ENCODE measurements at places on chromosomes 2 and 18. TPM values are rescaled to one million over a fixed set of nuclear protein-coding genes. Genes with fewer than 3 reads are reported as not detected.

GNLY gene
- total RNA-seq: 2.1 TPM

SERPINB10 gene
- 0.14 TPM for total RNA-seq

SETBP1 gene
- 3.9 TPM for total RNA-seq

NEURL3 gene
- not detected for total RNA-seq

ST8SIA5 gene
- not detected for total RNA-seq

PJVK gene
- 2.8 TPM for total RNA-seq

VWC2L gene
- not detected for total RNA-seq

TEX261 gene
- 87.2 TPM for total RNA-seq

ATP6V1C2 gene
- total RNA-seq: not detected

CD8A gene
- total RNA-seq: 356 TPM

DSG1 gene
- not detected for total RNA-seq

ACOXL gene
- not detected for total RNA-seq

IL1R1 gene
- total RNA-seq: 0.70 TPM

COLEC11 gene
- 0.86 TPM for total RNA-seq

SOS1 gene
- 36.3 TPM for total RNA-seq

MAP3K19 gene
- not detected for total RNA-seq

SMAD2 gene
- total RNA-seq: 105 TPM

RNF125 gene
- 11.6 TPM for total RNA-seq

TMEM237 gene
- 18.5 TPM for total RNA-seq

CMPK2 gene
- 13.2 TPM for total RNA-seq

SNRNP200 gene
- 202 TPM for total RNA-seq

TXNDC2 gene
- total RNA-seq: not detected

LCT gene
- 0.31 TPM for total RNA-seq

CHRNG gene
- total RNA-seq: not detected

GPR55 gene
- total RNA-seq: 20.4 TPM

ADGRF3 gene
- 4.4 TPM for total RNA-seq

RPRM gene
- 0.14 TPM for total RNA-seq

TEKT4 gene
- total RNA-seq: not detected

SULT1C4 gene
- total RNA-seq: not detected

HJURP gene
- total RNA-seq: 68.4 TPM

UNC80 gene
- total RNA-seq: not detected

ANKRD62 gene
- not detected for total RNA-seq

OXER1 gene
- not detected for total RNA-seq

GALNT5 gene
- total RNA-seq: not detected

SLC5A7 gene
- not detected for total RNA-seq

MARCHF4 gene
- not detected for total RNA-seq

HRH4 gene
- total RNA-seq: not detected

ROCK1 gene
- 48.0 TPM for total RNA-seq
